ENCODE measurements at places on chromosomes 3 and 15.

- no peak for DNase-seq
Observed at GRCh38 chr3:1139071-1139470, 46.2 kb downstream of the CNTN6 start.

GRCh38 chr3:45043728-45044299 is 17.7 kb downstream of the CLEC3B start:
- no peak for DNase-seq

- DNase-seq = no peak
Observed at GRCh38 chr3:53843195-53844177, 2.7 kb downstream of the CHDH start.

GRCh38 chr3:176789947-176790346 is 407.3 kb downstream of the TBL1XR1 start:
- DNase-seq = no peak

DNA sequence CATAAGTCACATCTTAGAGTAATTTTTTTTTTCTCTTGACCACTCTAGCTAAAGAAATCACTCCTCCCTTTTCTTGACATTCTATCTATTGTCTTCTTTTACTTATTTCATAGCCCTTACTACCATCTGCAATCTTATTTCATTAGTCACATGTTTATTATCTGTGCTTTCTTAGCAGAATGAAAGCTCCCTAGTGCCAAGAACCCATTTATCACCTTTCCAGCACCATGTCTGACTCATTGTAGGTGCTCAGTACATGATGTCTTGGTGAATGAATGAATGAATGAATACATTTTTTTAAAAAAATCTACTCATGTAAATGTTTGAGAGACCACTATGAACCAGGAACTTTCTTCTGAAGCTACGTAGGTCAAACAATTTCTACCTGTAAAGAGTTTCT is 157.2 kb downstream of the CADPS start:
- DNase-seq = no peak
